ENCODE measurements at places on chromosomes 1 and 21.

GRCh38 chr1:79448426-79448825 is 441.9 kb upstream of the ADGRL4 start:
- no peak for DNase-seq

DNA sequence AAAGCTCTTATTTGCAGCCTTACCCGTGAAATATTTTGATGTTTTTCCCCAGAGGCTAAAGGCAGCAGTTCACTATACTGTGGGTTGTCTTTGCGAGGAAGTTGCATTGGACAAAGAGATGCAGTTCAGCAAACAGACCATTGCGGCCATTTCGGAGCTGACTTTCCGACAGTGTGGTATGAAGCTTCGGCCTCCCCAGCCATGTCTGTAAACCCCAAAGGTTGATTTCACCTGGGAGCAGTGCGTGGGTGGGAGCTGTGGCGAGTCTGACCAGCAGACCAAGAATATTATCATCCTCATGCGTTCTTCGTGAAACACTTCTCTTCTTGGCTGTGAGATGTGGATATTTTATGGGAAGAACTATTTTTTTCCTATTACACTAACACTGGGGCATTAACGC is 3.6 kb downstream of the CENPS start:
- DNase-seq = no peak

GRCh38 chr1:113856401-113856790 is 15.1 kb downstream of the PTPN22 start:
- no peak for DNase-seq

- no peak for DNase-seq
Observed at GRCh38 chr1:91026777-91027176, 4.9 kb upstream of the ZNF644 start.

DNA sequence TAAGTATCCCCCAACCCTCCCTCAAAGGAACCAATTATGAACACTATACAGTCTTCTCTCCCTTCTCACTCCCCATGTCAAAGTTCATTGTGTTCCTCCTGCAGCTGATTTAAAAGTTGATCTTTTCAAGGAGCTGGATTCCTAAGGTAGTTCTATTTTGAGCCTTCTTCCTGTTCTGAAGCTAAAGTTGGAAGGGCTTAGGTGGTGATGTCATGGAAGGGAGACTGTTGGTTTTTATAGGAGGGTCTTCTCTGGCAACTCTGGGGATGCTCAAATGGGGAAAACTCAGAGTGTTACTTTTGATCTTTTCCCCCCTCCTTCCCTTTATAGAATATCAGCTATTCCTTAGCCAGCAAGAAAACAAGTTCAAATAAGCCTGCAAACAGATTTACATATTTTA is 83.0 kb upstream of the AK4 start:
- DNase-seq = no peak

DNA sequence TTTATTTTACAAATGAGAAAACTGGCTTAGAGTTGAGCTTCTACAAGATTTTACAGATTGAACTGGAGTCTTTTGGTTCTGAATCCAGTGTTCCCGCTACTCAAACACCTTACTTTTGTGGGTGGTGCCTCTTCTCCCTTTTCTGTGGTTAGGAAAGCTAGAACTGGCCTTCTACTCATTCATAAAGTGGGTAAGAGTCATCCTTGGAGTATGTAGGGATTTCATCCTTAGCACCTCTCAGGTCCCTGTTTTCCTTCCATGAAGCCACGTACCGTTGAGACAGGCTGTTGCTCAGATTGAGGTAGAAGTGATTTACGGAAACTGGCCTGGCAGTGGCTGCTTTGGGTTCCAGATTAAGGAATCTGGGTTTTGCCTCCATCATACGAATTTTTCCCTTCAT is 35.8 kb downstream of the WNT4 start:
- no peak for DNase-seq

DNA sequence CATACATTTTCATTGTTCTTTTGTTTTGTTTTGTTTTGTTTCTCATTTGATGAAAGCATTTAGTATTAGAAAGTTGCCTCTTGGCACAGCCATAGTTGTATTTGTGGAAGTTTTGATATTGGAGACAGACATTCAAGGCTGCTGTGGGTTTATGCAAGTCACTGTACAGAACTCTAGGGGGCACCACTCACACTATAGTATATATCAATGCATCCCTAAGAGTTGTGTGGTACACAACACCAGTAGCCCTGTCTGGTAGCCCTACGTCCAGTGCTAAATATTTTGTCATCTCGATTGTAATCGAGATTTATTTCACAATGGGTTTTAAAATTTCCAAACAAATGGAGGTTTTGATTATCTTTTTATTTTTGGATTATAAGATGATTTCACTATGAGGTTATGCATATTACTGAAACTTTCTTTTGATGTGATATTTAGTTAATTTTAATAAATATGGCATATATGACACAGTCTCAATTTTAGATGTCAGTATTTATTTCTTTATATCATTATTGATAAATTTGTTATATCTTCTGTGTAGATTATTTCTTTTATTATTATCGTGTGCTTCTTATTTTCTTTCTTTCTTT is 112.2 kb downstream of the NR5A2 start:
- peak; percentile 38 for DNase-seq

GRCh38 chr21:33259428-33259827 is 6.7 kb upstream of the IL10RB start:
- no peak for DNase-seq

DNA sequence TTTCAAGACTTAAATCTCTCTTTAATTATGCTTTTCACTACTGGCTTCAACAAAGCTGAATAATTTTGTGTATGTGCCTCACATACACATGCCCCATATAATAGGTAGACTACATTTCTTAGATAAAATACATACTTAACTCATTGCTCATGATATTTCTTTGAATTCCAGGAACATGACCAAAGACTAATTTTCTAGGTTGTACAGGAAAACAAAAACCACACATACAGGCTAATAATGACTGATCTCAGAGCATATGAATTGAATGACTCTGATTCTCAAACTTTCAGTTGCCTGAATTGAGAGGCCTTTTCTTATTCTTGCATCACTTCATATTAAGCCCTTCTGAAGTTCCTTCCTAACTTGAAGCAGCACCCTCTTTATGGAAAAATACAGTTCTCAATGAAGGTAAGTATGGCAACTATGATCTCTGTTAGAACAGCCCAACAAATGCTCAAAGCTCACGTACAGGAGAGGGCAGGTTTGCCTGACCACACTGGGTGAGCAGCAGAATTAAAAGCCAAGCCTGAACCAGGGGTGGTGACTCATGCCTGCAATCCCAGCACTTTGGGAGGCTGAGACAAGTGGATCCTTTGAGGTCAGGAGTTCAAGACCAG is 22.6 kb upstream of the UAP1 start:
- no peak for DNase-seq

DNA sequence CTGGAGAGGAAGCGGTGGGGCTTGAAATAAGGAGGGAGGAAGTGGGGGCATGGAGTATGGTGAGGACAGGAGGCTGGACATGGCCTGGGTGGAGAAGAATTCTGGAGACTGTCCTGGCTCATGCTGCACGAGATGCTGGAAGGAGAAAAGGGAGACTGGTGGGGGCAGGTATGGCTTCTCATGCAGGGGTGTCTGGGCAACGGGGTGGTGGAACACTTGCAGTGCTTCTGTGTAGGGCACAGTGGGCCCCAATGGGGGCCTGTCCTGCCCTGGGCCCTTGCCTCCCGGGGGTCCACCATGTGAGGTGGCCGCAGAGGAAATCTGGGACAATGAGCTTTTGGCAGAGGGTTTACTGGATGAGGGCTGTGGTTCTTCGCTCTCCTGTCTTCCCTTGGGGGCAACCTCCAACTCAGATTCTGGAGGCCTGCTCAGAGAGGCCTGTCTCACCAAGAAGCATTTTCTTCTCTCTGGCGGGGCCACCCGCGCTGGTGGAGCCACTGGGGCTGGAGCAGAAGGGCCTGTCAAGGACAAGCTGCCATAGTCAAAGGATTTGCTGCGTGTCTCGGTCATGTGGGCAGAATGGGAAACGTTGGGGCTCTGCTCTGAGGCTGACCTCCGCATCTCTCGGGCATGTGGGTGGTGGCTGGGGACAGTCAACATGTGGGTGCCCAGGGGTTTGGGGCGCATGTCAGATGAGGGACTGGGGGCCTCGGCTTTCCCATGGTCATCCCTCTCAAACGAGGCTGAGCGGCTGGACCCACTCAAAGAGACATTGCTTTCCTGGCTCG is 96.9 kb upstream of the EDN2 start:
- DNase-seq = no peak

DNA sequence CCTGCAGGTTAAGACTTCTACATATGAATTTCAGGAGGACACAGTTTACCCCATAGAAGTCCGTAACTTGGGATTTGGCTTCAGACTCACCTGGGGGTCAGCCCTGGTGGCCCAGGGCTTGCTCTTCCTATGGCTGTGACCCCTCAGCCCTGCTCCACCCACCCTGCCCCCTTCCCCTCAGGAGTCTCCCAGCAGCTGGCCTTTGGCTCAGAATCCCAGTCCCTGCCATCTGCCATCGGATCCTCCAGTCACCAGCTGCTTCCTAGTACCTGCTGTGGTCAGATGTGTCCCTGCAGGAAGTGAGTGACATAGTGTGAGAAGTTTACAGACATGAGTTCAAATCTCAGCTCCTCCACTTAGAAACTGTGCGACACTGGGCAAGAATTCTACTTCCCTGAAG is 332.6 kb downstream of the NPHP4 start:
- no peak for DNase-seq

- DNase-seq = no peak
Observed at GRCh38 chr1:38020396-38020795, 7.9 kb downstream of the UTP11 start.

GRCh38 chr1:247370786-247371732 is 39.4 kb upstream of the ZNF496 start:
- DNase-seq = no peak

DNA sequence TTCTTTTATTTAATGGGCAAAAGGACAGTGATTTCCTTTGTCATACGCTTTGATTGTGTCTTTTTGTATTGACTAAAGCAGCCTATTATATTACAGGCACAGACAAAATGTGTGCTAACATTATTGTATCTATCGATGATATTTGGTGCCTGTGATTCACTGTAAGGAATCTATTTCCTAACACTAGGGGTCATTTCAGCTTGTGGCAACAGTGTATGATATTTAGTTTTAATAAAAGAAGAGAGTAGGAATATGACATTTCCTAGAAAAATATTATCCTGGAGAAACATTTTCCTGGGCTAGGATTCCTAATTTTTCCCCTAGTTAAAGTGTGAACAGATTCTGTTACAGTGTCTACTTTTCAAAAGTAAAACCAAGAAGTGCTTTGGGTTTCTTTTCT is 42.8 kb downstream of the TYW3 start:
- no peak for DNase-seq

GRCh38 chr1:156797212-156797871 is 19.3 kb downstream of the SH2D2A start:
- DNase-seq = peak; percentile 58

GRCh38 chr1:211333906-211334305 is 7.3 kb downstream of the TRAF5 start:
- no peak for DNase-seq

DNA sequence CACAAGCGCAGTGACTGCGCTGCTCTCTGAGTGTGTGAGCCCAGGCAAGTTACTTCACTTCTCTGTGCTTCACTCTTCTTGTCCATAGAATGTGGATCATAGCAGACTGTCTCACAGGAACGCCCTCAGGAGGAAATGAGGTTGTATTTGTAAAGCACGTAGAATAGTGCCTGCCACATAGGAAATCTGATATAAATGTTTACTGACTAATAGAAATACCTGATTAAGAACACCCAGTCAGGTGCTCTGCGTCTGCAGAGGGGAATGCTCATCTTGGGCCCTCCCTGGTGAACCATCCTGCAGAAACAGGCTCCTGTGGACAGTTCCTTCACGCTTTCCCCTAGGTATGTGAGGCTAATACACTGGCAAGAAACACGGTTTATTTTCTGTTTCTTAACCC is 100.3 kb downstream of the BEND5 start:
- no peak for DNase-seq

GRCh38 chr1:14102180-14102579 is 402.2 kb downstream of the PRDM2 start:
- no peak for DNase-seq

DNA sequence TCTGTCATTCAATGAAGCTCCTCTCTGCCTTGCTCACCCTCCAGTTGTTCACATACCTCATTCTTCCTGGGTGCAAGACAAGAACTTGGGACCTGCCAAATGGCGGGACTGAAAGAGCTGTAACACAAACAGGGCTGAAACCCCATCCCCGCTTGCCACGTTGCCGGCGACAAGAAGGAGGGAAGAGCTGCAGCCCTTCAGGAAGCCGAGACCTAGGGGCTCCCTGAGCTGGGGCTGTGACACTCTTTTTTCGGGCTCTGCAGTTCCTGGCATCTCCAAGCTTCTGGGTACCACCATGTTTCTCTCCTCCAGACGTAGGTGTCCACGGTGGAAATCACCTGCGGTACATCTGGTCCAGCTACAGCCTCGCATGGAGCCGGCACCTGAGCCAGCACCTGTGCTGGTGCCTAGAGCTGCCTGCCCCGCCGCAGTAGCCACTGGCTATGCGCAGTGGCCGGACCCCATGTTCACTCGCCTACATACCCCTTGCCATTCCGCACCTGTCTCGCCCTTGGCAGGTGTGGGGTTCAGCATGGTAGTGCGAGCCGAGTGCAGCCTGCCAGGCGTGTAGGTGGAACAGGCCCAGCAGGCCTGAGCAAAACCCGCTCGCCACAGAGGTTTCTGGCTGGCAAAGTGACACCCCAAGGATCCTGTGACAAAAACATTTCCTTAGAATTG is 367.0 kb upstream of the NEGR1 start:
- DNase-seq = no peak

- DNase-seq = no peak
Observed at GRCh38 chr1:116477429-116477828, 93.4 kb downstream of the CD58 start.

- DNase-seq = no peak
Observed at GRCh38 chr1:188715566-188715965, 1762.1 kb downstream of the BRINP3 start.

DNA sequence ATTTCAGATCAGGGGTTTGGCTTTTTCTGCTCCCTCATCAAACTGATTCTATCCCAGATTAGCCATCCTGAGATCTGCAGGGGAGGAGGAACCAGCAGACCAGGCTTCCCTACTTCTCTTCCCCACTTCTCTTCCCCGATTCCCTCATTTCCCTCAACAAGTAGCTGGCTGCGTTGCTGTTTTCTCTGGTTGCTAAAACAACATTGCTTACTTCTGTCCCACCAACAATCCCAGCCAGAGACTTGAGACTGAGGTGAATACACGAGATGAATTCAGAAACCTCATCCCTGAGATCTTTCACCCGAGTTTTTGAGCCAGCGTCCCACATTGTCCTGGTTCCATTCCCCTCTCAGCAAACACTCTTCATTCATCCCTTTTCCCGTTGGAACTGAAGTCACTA is 22.4 kb downstream of the DYRK3 start:
- no peak for DNase-seq

Data from CMK (cell line).